Mesendoderm (in vitro differentiated cells): ENCODE measurements at places on chromosomes 4 and X.

- H3K27ac ChIP-seq: no peak overlapping the region
- H3K27me3 ChIP-seq: no peaks in the 10 kb centered on the region
- no peaks in the 10 kb centered on the region for H3K36me3 ChIP-seq
These were observed 232.5 kb upstream of the POF1B start for GRCh38 chrX:85611926-85612325.

DNA sequence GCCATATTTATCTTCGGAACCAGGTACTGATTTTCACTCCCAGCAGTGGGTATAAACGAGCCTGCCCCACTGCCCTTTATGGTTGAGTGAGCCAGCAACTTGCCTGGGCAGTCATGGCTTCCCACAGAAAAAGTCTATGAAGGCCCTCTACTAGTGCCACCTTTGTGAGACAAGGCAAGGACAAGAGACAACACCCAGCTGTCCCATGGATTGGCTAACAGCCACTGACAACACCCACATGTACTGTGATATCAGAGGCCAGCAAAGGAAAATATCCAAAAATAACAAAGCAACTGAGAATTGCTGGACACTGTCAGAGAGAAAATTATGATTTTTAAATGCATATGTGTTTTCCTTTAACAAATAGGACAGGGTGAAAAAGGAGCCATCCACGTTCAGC, 248.4 kb upstream of the TTC29 start:
- no peak overlapping the region for H3K4me3 ChIP-seq
- H3K27ac ChIP-seq: no peak overlapping the region
- H3K27me3 ChIP-seq: no peaks in the 10 kb centered on the region

GRCh38 chr4:15488658-15489470, 19.2 kb downstream of the CC2D2A start:
- H3K36me3 ChIP-seq: no peaks in the 10 kb centered on the region
- no peak for DNase-seq
- H3K4me3 ChIP-seq: no peak overlapping the region
- H3K27ac ChIP-seq: no peak overlapping the region

GRCh38 chr4:143085659-143086058, 99.1 kb upstream of the USP38 start:
- H3K36me3 ChIP-seq: no peaks in the 10 kb centered on the region
- no peak for DNase-seq
- H3K4me3 ChIP-seq: no peak overlapping the region
- H3K27me3 ChIP-seq: no peaks in the 10 kb centered on the region
- H3K4me1 ChIP-seq: no peaks in the 10 kb centered on the region
- no peak overlapping the region for H3K27ac ChIP-seq

GRCh38 chr4:187993827-187994226, 1.7 kb upstream of the ZFP42 start:
- H3K4me3 ChIP-seq: no peak overlapping the region
- H3K27me3 ChIP-seq: no peaks in the 10 kb centered on the region
- no peak overlapping the region for H3K27ac ChIP-seq
- peak; percentile 83 for DNase-seq

- no peaks in the 10 kb centered on the region for H3K27me3 ChIP-seq
- no peak overlapping the region for H3K4me3 ChIP-seq
- peak overlapping the region; percentile 49 for H3K27ac ChIP-seq
- no peaks in the 10 kb centered on the region for H3K36me3 ChIP-seq
- peak; percentile 57 for DNase-seq
These were observed 7.0 kb upstream of the ADGRA3 start for GRCh38 chr4:22522706-22523501.

- no peaks in the 10 kb centered on the region for H3K27me3 ChIP-seq
- H3K27ac ChIP-seq: no peak overlapping the region
These were observed 330.9 kb upstream of the PPP1R2C start for GRCh38 chrX:43108828-43109227.

- H3K27me3 ChIP-seq: no peaks in the 10 kb centered on the region
- H3K4me3 ChIP-seq: no peak overlapping the region
- peak; percentile 73 for DNase-seq
- H3K27ac ChIP-seq: no peak overlapping the region
- H3K4me1 ChIP-seq: no peaks in the 10 kb centered on the region
These were observed 133.4 kb downstream of the ATG4A start for GRCh38 chrX:108224727-108225621.

GRCh38 chr4:111773858-111774257, 371.4 kb upstream of the FAM241A start:
- H3K27ac ChIP-seq: no peak overlapping the region
- H3K4me1 ChIP-seq: no peaks in the 10 kb centered on the region
- no peak for DNase-seq
- no peak overlapping the region for H3K4me3 ChIP-seq
- H3K36me3 ChIP-seq: no peaks in the 10 kb centered on the region

DNA sequence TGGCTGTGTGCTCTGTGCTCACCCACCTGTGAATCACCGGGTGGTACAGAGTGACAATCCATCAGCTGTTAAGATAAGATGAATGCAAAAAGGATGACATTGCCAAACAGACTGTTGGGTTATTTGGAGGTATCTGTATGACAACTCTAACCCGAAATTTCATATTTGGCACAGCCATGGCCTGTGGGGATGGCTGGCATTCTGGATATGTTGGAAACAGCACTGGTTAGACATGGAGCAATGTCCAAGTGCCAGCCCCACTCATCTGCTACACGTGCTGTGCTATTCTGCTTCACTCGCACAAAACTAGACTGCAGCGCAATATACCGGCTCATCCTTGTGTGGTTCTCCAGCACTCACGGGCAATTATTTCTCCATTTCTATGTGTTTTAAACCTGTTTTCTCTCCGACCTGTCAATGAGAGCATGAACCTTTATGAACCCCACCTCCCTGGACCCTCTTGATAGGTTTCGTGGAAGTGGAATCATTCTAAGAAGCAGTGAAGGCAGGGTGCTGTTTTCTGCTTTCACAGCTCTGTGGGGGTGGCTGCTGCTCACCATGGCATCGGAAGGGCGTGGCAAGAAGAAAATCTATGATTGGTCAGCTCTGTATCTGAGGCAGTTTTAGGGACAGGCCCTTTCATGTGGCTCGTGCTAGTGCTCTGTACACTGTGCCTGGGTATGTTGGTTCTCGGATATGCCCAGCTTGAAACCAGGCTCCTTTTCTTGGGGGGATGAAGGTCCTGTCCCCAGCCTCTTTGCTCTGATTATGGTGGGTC, 94.9 kb downstream of the ENPP6 start:
- no peaks in the 10 kb centered on the region for H3K36me3 ChIP-seq
- H3K4me1 ChIP-seq: no peaks in the 10 kb centered on the region
- H3K27me3 ChIP-seq: no peaks in the 10 kb centered on the region
- no peak for DNase-seq
- no peak overlapping the region for H3K4me3 ChIP-seq

DNA sequence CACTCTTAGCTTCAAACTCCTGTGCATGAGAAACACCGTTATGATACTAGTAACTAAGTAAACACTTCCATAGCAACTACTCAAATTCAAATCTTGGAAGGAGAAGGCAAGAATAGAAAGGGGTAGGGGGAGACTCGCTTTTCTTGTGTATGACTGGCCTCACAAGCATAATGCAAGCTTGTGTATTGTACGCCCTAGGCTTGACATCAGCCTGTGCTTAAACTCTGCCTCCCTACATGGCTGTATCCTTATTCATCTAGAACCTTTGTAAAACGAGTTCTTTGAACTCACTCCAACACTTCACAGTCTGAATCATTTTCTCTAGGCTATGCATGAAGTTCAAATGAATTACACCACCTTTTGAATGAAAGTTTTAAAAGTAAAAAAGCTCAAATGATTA, 1071.2 kb upstream of the ADGRL3 start:
- no peak overlapping the region for H3K27ac ChIP-seq
- no peaks in the 10 kb centered on the region for H3K27me3 ChIP-seq
- no peak overlapping the region for H3K4me3 ChIP-seq
- no peaks in the 10 kb centered on the region for H3K4me1 ChIP-seq

DNA sequence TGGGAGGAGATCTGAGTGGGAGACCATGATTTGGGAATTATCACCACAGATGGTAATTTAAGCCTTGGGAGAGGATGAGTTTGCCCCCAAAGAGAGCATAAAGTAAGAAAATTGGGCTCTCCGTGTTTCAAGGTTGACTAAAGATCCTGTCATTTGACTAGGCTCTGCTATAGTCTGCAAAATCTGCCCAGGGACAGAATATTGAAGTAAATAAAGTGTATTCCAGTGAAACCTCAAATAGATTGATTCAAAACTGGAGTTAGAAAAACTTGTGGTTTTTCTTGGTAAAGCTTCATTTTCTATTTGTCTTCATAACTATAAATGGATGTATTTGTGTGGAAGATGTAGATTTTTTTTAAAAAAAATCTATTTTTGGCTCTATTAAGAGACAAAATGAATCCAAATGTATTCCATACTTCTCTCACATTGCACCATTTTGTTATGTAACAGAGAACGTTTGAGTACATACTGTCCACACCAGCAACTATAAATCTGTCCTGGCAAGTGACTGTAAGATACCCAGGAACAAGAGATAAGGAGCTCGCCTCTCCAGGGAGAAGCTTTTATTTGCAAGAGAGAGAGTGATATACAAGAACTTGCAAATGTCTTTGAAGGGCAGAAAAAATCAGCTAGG, 170.2 kb downstream of the CBR4 start:
- DNase-seq: no peak
- H3K4me1 ChIP-seq: no peaks in the 10 kb centered on the region
- no peak overlapping the region for H3K4me3 ChIP-seq
- no peaks in the 10 kb centered on the region for H3K36me3 ChIP-seq

GRCh38 chrX:49876750-49877149, 2.5 kb upstream of the USP27X start:
- no peaks in the 10 kb centered on the region for H3K36me3 ChIP-seq
- H3K27ac ChIP-seq: no peak overlapping the region
- no peaks in the 10 kb centered on the region for H3K4me1 ChIP-seq
- H3K27me3 ChIP-seq: no peaks in the 10 kb centered on the region
- DNase-seq: peak; percentile 24
